Stimulated activated CD4-positive, alpha-beta T cell treated with anti-CD3 and anti-CD28 coated beads, Interleukin-1b, Interleukin-23, amount 100 ng/mL, for 1 hour (primary cell): ENCODE measurements at places on chromosomes 7 and 10.

- no peak for DNase-seq
Measured at GRCh38 chr7:143050931-143051330, 1.2 kb upstream of the OR6V1 start.

- DNase-seq, result no peak
Measured at GRCh38 chr7:14762561-14762960, 140.0 kb downstream of the DGKB start.

DNA sequence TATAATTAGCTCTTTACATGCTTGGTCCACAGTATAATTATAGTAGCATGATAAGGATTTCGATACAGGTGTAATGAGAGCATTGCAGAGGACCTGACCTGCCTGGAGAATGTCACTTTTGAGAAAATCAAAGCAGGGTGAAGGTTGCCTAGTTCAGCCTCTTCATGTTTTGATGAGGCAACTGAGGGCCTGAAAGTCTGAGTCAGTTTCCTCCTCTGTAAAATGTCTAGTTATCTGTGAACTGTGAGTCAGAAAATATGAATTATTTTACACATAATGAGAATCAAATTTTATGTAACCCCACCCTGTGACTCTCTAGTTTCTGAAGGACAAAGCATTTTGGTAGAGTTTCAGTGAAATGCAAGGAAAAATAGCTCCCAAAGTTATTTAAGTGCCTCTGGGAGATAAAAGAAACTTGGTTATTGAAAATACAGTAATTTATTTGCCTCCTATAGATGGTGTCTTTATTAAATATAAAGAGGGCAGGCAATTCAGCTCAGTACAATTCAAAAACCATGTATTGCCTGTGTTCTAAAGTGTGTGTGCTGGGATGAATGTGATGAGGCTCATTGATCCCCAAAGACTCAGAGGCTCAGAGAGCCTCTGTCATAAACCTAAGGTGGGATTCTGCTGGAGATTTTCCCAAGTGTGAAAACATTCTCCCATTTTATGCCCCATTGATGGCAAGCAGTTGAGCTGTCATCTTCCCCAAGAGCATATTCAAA lies 37.3 kb upstream of the SAMD9L start:
- no peak for DNase-seq

GRCh38 chr7:94612661-94613060 lies 43.3 kb downstream of the SGCE start:
- DNase-seq, result no peak

- no peak for DNase-seq
Measured at GRCh38 chr7:121557034-121557892, 161.2 kb upstream of the FAM3C start.

GRCh38 chr10:86257683-86258082 lies 108.9 kb downstream of the GRID1 start:
- no peak for DNase-seq

DNA sequence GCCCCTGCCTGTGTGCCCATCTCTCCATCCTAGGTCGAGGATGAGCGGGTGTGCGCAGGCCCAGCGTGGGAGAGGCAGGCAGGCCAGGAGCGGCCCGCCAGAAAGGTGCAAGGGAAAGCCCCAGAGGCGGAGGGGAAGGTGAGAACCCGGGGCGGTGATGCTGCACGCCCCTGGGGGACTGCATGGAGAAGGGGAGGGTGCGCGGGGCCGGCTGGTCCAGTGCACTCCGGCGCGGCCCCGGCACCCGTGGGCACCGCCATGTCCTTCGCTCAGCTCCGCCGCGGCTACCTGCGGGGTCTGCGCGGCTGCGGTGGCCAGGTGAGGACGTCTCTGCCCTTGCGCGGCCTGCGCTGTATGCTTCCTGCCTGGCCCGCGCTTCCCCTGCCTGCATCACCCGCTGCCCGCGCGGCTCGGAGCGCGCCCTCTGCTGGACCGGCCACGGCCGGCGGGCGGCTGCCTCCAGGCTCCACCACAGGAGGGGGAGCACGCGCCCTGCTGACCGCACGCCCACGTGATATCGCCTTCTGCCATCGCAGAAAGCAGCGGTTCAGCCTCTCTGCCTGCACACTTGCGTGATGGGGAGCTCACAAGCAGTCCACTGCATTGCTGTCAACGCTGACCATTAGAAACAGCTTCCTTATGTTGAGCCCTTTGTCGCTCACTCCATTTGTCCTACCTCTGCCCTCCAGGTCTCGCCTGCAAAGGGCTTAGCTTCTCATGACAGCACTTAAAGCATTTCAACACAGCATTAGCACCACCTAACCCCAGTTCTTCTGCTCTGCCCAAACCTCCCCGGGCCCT lies 73.9 kb downstream of the CXCL12 start:
- peak; percentile 28 for DNase-seq
